Upper lobe of left lung (tissue), 6 donors: ENCODE measurements at places on chromosomes 4 and X. TPM values are rescaled to one million over a fixed set of nuclear protein-coding genes. Genes with fewer than 3 reads are reported as not detected.
A peak's percentile ranks its signal among the peaks of the same experiment; 100 is the strongest.

SRPK3 gene
- total RNA-seq, result not detected

- no peak for DNase-seq
- H3K4me3 ChIP-seq, result no peak overlapping the region
- H3K4me1 ChIP-seq, result no peaks in the 10 kb centered on the region
- no peak overlapping the region for H3K27ac ChIP-seq
Measured at GRCh38 chr4:13944095-13944511, 316.6 kb upstream of the BOD1L1 start.

- peaks cover 14% of the 10 kb centered on the region for H3K4me1 ChIP-seq
- no peak overlapping the region for H3K27ac ChIP-seq
- no peaks in the 10 kb centered on the region for H3K36me3 ChIP-seq
- H3K27me3 ChIP-seq, result no peaks in the 10 kb centered on the region
- DNase-seq, result no peak
- no peak overlapping the region for H3K4me3 ChIP-seq
Measured at GRCh38 chr4:48051078-48051477, 34.5 kb downstream of the NIPAL1 start.

DNA sequence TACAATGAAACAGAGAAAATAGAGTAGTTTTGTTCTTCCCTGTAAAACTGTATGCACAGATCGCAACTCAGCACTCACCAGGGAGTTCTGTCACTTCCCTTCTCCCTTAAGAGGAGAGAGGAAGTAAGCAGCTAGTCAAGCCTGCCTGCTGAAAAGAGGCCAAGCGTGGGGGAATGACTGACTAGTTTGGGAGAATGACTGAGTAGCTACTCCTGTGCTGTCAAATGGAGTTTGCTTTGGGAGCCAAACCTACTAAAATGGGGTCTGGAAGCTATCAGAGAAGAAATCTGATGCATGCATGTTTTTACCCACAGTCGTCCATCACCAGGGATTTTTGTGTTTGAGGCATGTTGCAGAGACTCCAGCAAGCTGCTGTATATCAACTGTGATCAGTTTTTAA lies 54.6 kb upstream of the LHFPL1 start:
- H3K27ac ChIP-seq, result no peak overlapping the region
- no peaks in the 10 kb centered on the region for H3K4me1 ChIP-seq
- H3K27me3 ChIP-seq, result no peaks in the 10 kb centered on the region
- no peak for DNase-seq
- H3K4me3 ChIP-seq, result no peak overlapping the region

DNA sequence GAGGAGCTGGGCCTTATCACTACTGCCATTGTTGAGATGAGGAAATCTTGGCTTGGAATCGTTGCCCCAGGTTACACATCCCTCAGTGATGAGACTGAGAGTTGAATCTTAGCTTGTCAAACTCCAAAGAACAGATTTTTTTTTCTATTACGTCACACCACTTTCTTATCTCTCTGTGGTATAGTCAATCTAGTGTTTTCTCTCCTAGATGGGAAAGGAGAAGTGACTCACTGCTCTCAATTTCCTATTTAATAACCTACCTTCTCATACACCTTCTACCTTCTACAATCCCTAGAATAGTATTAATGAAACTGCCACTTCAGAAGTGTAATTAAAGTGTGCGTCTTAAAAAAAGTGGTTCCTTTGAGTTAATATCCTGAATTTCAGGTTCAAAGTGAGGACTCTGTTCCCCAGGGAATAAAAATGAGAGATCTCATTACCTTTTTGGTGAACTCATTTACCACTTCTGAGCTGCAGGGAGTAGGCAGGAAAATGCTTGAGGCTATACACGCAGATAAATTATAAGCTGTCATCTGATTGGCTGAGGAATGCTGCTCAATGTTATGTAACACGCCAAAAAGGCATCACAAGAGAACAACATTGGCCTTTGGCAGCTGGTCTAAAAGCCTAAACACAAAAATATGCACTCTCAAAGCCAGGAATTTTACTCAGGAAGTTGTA lies 59.3 kb downstream of the MAD2L1 start:
- no peak for DNase-seq
- H3K27me3 ChIP-seq, result no peaks in the 10 kb centered on the region
- no peaks in the 10 kb centered on the region for H3K4me1 ChIP-seq
- H3K4me3 ChIP-seq, result no peak overlapping the region
- H3K27ac ChIP-seq, result no peak overlapping the region
- no peaks in the 10 kb centered on the region for H3K36me3 ChIP-seq

GRCh38 chr4:52915730-52916300 lies 53.7 kb downstream of the RASL11B start:
- H3K4me3 ChIP-seq, result no peak overlapping the region
- peaks cover 6% of the 10 kb centered on the region for H3K4me1 ChIP-seq
- H3K27ac ChIP-seq, result no peak overlapping the region

DNA sequence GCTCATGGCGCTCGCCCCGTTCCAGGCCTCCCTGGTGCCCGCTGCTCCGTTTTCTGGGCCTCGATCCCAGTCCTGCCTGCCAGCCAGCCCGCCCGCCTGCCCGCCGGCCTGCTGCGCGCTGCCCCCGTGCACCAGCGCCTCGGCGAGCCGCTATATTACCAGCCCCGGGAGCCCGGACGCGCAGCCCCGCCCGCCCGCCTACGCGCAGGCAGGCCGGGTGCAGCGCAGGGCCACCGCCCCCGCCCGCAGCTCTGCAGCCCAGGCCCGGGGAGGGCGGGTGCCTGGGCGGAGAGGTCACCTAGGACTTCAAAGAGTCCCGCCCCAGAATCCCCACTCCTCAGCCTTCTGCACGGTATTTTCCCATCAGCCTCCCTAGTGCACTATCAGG lies at the start of gene MAOB:
TSS of gene MAOB (minus strand) at position 157 of the 388 bp plus-strand sequence. CDS start at position 6, 151 bp downstream.
- H3K27me3 ChIP-seq, result no peaks in the 10 kb centered on the region
- no peaks in the 10 kb centered on the region for H3K36me3 ChIP-seq
- no peaks in the 10 kb centered on the region for H3K4me1 ChIP-seq
- peak within 1 kb of the TSS; percentile 43 for H3K4me3 ChIP-seq

- DNase-seq, result no peak
- no peak overlapping the region for H3K27ac ChIP-seq
- H3K4me3 ChIP-seq, result no peak overlapping the region
- H3K4me1 ChIP-seq, result no peaks in the 10 kb centered on the region
Measured at GRCh38 chr4:172601195-172601594, 567.4 kb upstream of the GALNT7 start.

DNA sequence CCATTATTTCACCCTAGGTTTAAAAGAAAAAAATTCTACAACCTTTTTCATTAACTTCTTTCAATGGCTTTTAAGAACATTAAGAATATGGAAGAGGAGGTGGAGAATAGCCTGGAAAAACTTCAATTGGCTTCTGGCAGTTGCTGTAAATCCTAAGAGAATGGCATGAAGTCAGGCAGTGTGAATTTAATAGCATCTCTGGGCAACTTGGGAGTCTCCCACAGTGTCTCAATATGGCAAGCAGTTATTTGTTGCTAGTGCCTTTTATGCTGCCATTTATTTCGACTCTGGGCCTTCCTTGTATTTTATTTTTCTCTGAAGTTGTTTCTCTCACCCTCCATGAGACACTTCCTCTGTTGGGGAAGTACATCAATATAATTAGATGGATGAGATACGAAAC lies 322.1 kb downstream of the CBLL2 start:
- DNase-seq, result no peak
- no peaks in the 10 kb centered on the region for H3K36me3 ChIP-seq
- H3K27ac ChIP-seq, result no peak overlapping the region
- no peak overlapping the region for H3K4me3 ChIP-seq
- H3K27me3 ChIP-seq, result no peaks in the 10 kb centered on the region
- no peaks in the 10 kb centered on the region for H3K4me1 ChIP-seq
